ENCODE measurements at places on chromosomes 6 and 20. TPM values are rescaled to one million over a fixed set of nuclear protein-coding genes. Genes with fewer than 3 reads are reported as not detected.

DNA sequence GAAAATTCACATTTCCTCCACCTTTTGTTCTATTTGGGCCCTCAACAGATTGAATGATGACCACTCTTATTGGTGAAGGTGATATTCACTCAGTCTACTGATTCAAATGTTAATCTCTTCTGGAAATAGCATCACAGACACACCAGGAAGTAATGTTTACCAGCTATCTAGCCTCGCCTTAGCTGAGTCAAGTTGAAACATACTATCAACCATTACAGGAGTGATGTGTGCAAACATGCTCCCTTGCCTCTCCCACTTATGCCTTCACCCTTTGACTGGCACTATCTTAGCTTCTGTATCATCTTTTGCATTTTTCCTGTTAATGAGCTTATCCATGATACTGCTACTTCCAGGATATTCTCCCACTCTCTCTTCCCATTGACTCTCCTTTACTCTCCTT lies 191.9 kb downstream of the CENPW start:
- DNase-seq = no peak

- no peak for DNase-seq
Observed at GRCh38 chr20:11976966-11977365, 59.3 kb downstream of the BTBD3 start.

DNA sequence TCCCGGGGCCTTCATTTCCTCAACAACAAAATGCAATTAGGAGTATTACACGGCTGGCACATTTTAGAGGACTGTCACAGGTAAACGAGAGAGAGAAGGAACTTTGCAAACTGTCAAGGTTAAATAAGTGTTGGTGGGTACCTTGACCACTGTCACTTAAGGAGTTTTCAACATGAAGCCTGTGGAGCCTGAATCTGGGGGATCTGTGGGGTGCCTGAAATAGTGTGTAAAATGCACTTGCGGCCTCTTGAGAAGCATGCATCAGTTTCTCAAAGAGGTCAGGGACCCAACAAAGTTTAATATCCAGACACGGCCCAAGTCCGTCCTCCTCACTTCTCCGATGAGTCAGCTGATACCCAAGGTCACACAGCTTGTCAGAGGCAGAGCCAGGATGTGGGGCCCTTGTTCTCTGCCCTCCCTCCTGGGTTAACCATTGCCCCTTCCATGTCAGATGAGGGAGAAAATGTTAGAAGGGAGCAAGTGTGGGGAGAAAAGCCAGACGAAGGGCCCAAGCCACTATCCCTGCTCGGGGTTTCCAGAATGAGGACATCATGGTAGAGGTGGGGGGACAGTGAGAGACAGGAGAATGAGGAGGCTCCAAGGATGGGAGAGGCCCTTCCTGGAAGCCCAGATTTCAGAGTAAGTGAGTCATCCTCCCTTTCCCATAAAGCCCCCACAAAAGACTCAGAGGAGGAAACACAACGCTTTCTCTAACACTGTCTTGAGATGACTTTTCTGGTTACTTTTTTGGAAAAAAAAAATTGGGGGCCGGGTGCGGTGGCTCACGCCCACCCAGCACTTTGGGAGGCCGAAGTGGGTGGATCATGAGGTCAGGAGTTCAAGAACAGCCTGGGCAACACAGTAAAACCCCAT lies 42.2 kb downstream of the C6orf132 start:
- DNase-seq = no peak

- DNase-seq = no peak
Observed at GRCh38 chr6:15630202-15630601, 32.6 kb downstream of the DTNBP1 start.

DNA sequence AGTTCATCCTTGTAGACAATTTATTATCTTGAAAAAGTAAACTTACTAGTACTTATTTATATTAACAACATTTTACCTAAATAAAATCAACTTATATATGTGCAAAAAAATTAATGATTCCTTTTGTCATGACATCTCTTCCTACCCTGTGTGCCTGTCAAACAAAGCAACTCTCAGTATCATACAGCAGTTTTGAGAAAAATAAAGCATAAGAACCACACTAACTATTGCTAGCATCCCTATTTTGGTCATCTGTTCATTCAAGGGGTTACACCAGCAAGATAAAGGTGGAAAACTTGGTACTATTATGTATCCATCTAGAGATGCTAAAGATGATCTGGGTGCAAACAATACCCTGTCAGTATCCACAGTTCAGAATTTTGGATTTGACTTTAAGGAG lies 7.4 kb upstream of the HLA-DRB1 start:
- DNase-seq = no peak

- no peak for DNase-seq
Observed at GRCh38 chr20:23689399-23689690, 507 bp upstream of the CST4 start.

DNA sequence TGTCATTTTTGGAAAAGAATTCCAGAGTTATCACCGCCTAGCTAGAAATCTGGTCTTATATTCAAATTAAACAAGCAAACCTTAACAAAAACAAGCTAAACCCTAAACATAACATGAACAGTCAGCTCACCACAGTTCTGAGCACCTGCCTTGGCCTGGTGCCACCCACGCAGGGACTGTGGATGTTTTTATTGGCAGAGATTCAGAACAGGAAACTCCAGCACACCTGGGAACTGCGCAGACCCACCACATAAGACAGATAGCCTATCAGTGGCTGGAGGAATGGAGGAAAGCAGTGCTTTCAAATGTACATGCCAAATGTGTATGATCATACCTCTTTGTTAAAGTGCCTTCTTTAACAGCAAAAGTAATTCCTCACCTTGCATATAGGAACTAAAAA lies 8.9 kb downstream of the SLC16A10 start:
- DNase-seq = no peak

DNA sequence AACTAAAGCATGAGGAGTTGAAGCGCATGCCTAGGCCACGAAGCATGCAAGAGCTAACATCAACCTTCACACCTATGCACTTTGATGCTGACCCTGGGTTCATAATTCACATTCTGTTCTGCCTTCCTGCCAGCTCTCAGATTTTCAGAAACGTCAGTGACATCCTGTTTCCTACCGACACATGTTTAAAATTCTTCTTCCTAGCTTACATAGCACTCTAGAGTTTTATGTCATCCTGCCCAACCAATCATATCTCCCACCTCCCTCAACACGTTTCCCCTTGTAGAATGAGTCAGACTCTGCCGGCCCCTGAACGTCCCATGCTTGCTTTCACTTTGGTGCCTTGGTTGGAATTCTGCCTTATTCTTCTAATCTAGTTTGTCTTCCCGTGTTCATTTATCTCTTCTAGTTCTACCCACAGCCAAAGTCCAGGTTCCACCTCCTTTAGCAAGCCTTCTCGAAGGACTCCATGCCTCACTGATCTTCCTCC lies 97.2 kb upstream of the MAP7 start:
- DNase-seq = no peak

DNA sequence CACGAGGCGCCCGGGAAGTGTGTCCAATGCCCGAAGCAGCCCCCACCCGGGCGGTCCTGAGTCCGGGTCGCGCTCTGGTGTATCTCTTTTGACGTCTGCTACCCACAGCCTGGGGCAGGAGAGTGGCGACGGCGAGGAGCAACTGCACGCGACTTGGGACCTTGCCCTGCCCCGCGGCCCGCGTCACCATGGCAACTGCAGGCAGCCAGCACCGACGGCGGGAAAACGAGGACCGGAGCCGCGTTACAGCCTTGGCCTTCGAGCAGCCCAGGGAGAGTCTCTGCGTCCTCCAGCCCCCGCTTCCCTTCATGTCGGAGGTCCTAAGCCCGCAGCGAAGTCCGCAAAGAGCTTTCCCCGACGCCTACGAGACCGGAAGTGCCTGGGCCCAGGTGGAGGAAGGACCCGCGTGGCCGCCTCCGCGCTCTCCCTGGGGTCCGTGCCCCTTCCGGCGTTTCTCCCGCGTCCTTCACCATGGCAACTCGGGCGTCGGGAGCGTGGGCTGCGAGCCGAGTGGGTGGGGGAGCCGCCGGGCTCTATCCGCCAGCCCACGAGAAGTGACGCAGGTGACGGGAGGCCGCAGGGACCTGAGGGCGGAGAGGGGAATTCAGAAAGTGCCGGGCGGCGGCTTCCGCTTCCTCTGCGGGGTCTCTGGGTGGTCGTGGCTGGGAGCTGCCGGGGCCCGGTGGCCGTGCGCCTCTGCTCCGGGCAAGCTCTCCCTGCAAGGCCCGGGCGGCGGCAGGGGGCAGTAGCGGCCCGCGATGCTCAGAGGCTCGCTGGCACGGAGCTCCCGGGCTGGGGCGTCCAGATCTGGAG lies 88.6 kb upstream of the TGM3 start:
- peak; percentile 79 for DNase-seq

DNA sequence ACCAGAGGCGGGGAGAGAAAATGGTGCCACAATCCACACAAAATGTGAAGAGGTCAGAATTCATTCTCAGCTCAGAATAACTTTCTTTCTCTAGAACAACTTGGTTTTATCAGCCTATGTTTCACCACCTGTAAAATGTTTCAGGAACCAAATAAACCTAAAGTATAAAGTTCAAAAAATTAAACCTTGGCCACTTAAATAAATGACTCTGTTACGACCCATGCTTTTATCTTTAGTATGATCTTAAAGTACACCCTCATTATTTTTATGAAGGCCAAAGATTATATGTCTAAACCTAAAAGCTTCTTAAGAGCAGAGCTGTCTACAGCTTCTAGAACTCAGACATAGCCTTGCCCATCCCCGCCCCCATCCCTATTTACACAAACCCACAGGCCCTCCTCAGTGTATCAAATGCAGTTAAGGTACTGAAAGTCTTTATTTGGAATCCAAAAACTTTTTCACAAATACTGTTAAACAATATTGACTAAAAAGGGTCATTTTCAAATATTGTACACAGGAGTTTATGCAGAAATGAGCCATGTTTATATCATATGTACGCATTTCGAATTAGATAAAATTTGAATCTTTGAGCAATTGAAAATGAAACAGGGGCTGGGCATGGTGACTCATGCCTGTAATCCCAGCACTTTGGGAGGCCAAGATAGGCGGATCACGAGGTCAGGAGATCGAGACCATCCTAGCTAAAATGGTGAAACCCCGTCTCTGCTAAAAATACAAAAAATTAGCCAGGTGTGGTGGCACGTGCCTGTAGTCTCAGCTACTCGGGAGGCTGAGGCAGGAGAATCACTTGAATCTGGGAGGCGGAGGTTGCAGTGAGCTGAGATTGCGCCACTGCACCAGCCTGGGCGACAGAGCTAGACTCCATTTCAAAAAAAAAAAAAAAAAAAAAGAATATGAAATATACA lies 5.7 kb upstream of the NHSL1 start:
- DNase-seq = no peak

- no peak for DNase-seq
Observed at GRCh38 chr6:143556529-143556928, 45.0 kb upstream of the FUCA2 start.

DNA sequence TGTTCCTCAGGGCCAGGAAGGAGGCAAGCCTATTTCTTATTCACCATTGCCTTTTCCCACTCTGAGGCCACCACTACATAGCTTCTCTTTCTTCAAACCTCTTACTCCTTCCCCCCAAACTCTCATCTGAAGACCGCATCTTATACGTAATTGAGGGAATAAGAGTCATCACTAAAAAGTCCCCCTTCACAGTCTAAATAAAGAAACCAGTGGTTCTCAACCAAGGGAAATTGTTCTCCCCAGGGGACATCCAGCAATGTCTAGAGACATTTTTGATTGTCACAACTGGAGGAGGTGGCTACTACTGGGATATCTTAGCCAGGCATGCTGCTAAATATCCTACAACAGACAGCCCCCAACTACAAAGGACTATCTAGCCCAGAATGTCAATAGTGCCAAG lies 327.6 kb upstream of the CNR1 start:
- no peak for DNase-seq

GRCh38 chr20:37525810-37526209 lies 1.9 kb downstream of the BLCAP start:
- DNase-seq = no peak

DNA sequence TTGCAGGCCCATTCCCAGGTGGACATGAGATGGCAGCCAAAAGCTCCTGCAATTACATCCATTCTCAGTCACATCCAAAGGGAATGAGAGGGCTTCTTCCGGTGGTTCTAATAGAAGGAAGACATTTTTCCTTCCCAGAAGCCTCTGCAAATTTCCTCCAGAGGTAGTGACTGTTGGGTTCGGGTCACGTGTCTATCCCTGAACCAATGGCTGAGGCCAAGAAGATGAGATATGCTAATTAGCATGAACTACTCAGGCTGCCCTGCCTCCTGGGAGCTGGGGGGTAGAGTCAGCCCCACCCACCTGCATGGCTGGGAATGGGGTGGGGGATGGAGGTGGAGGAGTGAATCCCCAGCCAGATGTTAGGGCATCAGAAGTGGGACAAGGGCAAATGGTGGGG lies 61.3 kb upstream of the IYD start:
- no peak for DNase-seq

DNA sequence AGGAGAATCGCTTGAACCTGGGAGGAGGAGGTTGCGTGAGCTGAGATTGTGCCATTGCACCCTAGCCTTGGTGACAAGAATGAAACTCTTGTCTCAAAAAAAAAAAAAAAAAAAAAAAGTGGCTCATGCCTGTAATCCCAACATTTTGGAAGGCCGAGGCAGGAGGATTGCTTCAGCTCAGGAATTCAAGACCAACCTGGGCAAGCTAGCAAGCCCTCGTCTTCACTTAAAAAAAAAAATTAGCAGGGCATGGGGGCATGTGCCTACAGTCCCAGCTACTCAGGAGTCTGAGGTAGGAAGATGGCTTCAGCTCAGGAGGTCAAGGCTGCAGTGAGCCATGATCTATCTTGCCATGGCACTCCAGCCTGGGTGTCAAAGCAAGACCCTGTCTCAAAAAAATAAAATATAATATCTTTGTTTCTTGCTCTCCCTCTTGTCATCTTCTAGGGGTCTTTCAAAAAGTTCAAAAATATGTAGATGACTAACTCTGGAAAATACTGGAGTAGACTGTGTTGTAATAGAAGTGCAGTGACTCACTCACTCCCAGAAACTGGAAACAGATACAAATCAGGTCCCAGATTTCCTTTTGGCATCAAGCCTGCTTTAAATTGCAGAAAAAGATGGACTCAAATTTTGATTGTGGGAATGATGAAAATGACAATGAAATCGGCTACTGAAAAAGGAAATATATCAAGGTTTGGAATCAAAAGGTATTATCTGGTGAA lies 2.8 kb upstream of the GINM1 start:
- DNase-seq = no peak

- no peak for DNase-seq
Observed at GRCh38 chr6:157094038-157094437, 229.3 kb downstream of the TMEM242 start.

GRCh38 chr20:62382306-62383198 lies 4.4 kb upstream of the RPS21 start:
- peak; percentile 82 for DNase-seq

- no peak for DNase-seq
Observed at GRCh38 chr6:96522465-96523009, 931 bp downstream of the UFL1 start.

- DNase-seq = no peak
Observed at GRCh38 chr6:2809015-2809414, 32.6 kb downstream of the SERPINB1 start.

- no peak for DNase-seq
Observed at GRCh38 chr6:112372226-112372806, 25.2 kb downstream of the RFPL4B start.

- DNase-seq = no peak
Observed at GRCh38 chr20:48563191-48563870, 264.5 kb downstream of the PREX1 start.

The RARS2 gene
- 45.7 TPM for total RNA-seq

The IL20RA gene
- 0.41 TPM for total RNA-seq

The HLA-DQA1 gene
- not detected for total RNA-seq

The EFCAB8 gene
- total RNA-seq = not detected

The ZNF831 gene
- total RNA-seq = under 0.01 TPM

The CLIC5 gene
- 1.2 TPM for total RNA-seq

The HCK gene
- total RNA-seq = 2.9 TPM

The REM1 gene
- total RNA-seq = not detected

The GSTA3 gene
- total RNA-seq = not detected

The C6orf163 gene
- 4.9 TPM for total RNA-seq

The PNLDC1 gene
- total RNA-seq = not detected
